ENCODE measurements at places on chromosomes 13 and 19.

DNA sequence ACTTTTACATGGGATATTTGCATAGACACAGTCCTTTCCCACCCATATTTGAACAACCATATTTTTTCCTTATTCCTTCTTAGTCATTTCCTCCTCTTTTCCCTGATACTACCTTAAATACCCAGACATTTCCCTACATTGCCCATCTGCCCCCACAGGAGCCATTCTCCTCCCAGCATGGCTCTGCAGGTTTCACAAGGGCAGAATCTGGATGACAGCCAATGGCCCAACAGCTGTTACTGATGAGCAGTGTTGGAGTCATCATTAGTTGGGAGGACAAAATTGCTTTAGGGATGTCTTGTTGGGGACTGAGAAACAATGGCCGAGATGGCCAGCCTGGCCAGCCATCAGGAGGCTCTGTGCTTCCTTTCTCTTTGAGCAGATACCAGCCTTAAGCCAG is 209.5 kb downstream of the KLF5 start:
- DNase-seq, result no peak

DNA sequence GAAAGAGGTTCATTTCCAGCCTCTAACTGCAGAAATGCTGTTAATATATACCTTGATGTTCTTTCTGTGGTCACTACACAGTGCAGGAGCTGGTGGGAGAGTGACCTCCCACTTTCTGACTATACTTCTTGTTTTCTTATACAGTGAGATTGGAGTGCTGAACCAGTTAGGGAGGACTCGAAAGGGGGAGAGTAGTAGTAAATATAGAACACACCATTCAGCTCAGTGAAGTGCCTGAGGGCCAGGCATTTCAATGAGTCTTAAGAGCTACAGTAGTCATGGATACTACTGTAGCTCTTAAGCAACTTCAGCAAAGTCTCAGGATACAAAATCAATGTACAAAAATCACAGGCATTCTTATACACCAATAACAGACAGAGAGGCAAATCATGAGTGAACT is 372.9 kb downstream of the MTUS2 start:
- DNase-seq, result no peak

DNA sequence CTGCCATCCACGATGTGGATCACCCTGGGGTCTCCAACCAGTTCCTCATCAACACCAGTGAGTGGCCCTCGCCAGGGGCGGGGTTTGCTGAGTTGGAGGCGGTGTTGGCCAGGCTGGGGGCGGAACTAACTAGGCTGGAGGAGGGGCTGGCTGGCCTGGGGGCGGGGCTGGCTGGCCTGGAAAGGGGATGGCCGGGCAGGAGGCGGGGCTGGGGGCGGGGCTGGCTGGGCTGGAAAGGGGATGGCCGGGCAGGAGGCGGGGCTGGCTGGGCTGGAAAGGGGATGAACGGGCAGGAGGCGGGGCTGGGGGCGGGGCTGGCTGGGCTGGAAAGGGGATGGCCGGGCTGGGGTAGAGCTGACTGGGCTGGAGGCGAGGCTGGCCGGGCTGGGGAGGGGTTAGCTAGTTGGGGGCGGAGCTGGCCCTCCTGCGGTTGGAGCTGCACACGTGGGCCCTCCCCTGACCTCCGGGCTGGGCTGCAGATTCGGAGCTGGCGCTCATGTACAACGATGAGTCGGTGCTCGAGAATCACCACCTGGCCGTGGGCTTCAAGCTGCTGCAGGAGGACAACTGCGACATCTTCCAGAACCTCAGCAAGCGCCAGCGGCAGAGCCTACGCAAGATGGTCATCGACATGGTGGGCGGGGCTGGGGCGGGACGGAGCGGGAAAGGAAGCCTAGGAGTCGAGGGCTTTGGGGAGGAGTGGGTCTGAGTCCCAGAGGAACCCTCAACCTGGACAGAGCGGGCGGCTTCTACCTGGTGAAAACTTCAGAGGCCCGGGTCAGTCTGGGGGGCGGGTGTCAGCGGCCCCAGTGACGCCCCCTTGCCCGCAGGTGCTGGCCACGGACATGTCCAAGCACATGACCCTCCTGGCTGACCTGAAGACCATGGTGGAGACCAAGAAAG is 41.0 kb downstream of the PDE4A start:
- peak; percentile 76 for DNase-seq

DNA sequence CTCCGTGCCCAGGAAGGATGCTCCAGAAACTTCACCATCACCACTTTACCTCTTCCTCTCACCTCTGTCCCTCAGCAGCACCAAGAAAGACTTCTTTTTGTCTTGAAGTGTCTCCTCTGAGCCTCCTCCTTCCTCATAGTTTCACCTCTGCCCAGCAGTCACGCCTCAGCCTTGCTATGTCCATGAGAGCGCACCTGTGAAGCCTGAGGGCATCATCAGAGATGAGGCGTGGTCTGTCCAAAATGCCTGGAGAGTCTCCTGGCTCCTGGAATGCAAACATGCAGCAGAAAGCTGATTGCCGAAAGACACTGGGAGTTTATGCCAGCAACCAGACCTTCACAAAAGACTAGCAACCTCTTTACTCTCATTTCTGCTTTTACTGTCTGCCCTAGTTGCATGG is 336.6 kb downstream of the TEX29 start:
- no peak for DNase-seq

DNA sequence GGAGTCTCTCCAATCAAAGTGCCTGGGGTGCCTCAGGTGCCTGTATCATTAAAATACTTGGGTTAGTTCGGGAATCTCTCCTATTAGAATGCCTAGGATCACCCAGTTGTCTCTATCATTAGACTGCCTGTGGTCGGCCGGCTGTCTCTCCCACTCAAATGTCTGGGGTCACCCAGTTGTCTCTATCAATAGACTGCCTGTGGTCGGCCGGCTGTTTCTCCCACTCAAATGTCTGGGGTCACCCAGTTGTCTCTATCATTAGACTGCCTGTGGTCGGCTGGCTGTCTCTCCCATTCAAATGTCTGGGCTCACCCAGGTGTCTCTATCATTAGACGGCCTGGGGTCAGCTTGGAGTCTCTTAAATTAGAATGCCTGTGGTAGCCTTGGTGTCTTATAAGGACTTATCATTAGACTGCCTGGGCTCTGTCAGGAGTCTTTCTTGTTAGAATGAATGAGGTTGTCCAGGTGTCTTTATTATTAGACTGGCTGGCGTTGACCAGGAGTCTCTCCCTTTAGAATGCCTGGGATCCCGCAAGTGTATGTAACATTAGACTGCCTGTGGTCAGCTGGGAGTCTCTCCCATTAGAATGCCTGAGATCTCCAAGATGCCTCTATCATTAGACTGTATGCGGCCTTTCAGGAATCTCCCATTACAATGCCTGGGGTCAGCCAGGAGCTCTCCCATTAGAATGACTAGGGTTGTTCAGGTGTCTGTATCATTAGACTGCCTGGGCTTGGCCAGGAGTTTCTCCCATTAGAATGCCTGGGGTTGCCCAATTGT is 1555.5 kb downstream of the UQCRFS1 start:
- no peak for DNase-seq

DNA sequence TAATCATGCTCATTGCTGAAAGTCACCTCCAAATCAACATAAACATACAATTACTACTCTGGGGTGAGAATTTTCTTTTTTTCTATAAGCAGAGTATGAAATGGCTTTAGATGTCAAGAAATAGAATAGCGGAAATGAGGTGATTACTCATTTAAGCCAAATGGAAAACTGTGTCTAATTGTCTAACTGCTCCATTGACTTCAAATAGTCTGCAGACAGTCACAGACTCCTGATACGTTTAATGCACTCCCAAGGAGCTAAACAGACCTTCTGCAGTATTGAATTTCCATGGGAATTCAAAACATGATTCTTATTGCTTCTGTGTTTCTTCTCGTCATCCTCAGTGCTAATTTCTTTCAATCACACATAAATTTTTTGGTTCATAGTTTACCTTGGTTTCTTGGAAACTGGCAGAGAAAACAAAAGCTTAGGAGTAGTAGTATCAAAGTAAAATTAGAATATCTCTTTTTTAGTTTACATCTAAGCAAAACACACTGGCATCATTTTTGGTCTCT is 865.2 kb upstream of the SLC10A2 start:
- DNase-seq, result no peak

DNA sequence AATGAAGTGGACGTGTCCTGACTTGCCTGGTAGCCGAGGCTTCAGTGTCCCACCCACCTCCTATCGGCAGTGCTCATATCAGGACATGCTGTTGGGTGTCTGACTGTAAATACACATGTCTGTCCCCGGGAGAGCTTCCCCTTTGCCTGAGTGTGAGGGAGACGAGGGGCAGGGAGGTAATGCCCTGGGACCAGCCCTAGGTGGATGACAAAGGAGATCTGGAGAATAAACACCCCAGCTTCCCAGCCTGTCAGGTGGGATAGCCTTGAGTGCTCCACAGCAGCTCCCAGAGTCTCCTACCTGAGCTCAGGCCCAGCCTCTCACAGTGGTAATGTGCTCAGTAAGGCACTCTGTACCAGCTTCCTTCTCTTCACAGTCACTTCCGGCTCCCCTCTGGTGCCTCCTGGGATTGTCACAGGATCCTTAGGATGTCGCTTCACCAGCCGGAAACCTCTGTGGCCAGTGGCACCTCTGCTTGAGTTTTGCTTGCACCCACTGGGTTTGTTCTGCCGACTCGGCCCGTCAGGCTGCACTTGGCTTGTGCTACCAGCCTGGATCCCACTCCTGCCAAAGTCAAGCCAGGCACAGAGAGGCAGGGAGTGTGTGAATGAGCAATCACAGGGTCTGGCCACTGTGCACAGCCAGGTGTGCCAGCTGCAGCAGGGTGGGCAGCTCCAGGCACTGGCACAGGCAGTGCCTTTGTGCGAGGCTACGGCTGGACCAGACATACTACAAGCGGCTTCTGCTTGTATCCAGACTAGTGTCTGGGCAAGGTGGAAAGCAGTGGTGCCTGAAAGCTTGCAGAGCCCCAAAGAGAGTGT is 54.4 kb upstream of the RGCC start:
- peak; percentile 23 for DNase-seq
